Gastroesophageal sphincter (tissue), 4 donors: ENCODE measurements at places on chromosomes 7 and 10.

- H3K27me3 ChIP-seq = peaks cover 33% of the 10 kb centered on the region
- no peak overlapping the region for H3K27ac ChIP-seq
- no peak for ATAC-seq
- no peaks in the 10 kb centered on the region for H3K36me3 ChIP-seq
- no peaks in the 10 kb centered on the region for H3K4me1 ChIP-seq
- no peak overlapping the region for H3K4me3 ChIP-seq
Observed at GRCh38 chr7:156156734-156157408, 344.6 kb upstream of the SHH start.

DNA sequence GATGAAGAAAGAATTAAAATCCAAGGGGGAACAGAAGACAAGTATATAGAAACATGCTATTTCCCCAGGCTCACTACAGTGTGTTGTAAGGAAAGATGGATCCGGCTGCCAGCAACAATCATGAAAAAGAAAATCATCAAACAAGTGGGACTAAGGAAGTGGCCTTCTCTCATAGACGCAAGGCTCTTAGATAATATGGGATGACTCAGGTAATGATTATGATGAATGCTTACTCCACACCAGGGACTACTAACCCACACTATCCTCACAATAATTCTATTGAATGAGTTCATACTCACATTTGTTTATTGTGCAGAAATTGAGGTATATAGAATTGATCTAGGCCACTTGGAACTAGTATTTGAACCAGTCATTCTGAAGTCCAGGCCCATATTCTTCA lies 111.2 kb upstream of the BET1 start:
- no peaks in the 10 kb centered on the region for H3K36me3 ChIP-seq
- no peaks in the 10 kb centered on the region for H3K27me3 ChIP-seq
- no peak for ATAC-seq
- no peak overlapping the region for H3K4me3 ChIP-seq

DNA sequence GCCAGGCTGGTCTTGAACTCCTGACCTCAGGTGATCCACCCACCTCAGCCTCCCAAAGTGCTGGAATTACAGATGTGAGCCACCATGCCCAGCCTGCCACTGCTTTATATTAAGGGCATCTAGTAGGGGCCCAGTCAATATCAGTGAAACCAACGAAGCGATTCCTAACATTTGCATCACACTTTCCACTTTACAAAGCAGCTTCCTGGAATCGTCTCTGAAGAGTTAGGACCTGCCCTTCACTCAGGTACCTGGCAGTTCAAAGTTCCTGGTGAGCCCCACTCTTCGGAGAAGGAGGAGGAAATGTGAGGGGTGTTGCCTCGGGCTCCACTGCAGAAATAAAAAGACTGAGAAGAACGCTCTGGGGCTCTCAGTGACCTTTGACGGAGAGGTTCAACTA lies 31.1 kb upstream of the EZH2 start:
- no peaks in the 10 kb centered on the region for H3K4me1 ChIP-seq
- no peak overlapping the region for H3K4me3 ChIP-seq
- ATAC-seq = no peak
- H3K27me3 ChIP-seq = peaks cover 3% of the 10 kb centered on the region
- H3K27ac ChIP-seq = no peak overlapping the region

- H3K27ac ChIP-seq = no peak overlapping the region
- H3K4me1 ChIP-seq = peaks cover 13% of the 10 kb centered on the region
- no peak overlapping the region for H3K4me3 ChIP-seq
Observed at GRCh38 chr10:71234970-71235685, 22.8 kb downstream of the UNC5B start.

DNA sequence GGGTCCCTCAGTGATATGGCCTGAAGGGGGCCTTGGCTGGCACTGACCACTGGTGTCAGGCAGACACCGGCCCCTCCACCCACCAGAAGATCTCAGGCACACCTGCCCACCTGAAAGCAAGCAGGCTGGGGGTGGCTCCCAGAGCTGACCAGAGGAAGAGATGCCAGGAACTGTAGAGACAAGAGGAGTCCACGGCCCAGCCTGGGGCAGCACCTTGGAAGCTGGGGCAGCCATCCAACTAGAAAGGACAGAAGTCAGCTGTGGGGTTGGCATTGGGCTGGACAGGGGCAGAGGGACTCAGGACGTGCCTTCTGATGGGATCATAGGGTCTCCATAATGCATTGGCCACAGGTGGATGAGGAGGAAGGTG lies 144.3 kb downstream of the ZNF248 start:
- H3K4me3 ChIP-seq = no peak overlapping the region
- no peak overlapping the region for H3K27ac ChIP-seq
- no peaks in the 10 kb centered on the region for H3K36me3 ChIP-seq
- peaks cover 4% of the 10 kb centered on the region for H3K4me1 ChIP-seq

- no peaks in the 10 kb centered on the region for H3K4me1 ChIP-seq
- ATAC-seq = no peak
- H3K27me3 ChIP-seq = no peaks in the 10 kb centered on the region
- H3K4me3 ChIP-seq = no peak overlapping the region
Observed at GRCh38 chr10:33201971-33202370, 132.5 kb downstream of the NRP1 start.

DNA sequence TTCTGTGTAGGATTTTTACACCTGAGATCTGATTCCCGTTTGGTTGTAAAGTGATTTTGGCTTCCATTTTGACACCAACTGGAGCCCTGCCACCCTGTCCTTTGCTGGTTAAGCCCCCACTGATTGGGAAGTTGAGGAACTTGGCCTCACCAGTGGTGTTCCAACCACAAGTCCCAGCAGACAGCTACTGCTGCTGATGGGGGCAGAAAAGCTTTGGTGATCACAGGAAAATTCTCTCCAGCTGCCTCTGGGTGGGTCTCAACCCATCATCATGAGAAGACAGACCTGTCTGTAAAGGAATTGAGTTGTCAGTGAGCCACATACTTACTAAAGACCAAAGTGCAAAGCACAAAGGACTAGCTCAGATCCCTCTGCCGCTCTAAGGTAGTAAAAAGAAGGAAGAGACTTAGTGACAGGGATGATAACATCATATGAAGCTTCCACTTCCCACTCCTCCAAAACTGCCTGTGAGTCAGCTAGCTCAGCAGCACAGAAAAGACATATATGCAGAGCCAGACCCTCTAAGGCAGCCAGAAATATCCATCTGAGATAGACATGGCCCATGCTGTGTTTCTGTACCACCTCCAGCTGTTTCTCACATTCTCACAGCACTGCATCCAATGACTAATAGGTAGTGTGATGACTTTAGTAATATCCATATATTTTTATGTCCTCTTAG lies 22.4 kb upstream of the LRRC17 start:
- H3K36me3 ChIP-seq = no peaks in the 10 kb centered on the region
- H3K4me3 ChIP-seq = no peak overlapping the region
- ATAC-seq = no peak
- H3K27ac ChIP-seq = peak overlapping the region; percentile 36
- no peaks in the 10 kb centered on the region for H3K27me3 ChIP-seq

- ATAC-seq = no peak
- no peak overlapping the region for H3K27ac ChIP-seq
- H3K27me3 ChIP-seq = no peaks in the 10 kb centered on the region
Observed at GRCh38 chr7:18330548-18330947, 165.0 kb upstream of the HDAC9 start.

DNA sequence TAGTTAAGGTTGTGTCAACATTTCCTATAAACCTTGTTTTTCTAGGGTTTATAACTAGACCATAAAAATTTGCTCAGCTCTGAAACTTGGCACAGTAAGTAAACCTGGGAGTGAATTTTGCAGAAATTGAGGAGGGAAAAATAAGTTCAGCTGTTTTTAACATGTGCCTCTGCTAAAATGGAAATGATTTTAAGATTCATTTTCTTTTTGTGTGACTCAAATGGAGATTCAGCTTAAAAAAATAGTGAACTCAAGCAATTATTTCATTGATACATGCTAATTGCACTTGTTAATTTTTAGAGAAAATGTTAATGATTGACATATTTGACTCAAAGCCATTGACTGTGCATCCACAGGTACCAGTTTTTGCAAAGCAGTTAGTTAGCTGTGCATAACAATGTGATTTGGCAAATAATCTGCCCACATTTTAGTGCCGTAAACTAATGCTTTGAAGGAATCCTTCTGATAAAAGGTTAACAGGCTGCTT lies 68.5 kb upstream of the ZNF438 start:
- no peak for ATAC-seq
- H3K36me3 ChIP-seq = no peaks in the 10 kb centered on the region
- no peak overlapping the region for H3K27ac ChIP-seq
- H3K27me3 ChIP-seq = no peaks in the 10 kb centered on the region
- H3K4me3 ChIP-seq = no peak overlapping the region

DNA sequence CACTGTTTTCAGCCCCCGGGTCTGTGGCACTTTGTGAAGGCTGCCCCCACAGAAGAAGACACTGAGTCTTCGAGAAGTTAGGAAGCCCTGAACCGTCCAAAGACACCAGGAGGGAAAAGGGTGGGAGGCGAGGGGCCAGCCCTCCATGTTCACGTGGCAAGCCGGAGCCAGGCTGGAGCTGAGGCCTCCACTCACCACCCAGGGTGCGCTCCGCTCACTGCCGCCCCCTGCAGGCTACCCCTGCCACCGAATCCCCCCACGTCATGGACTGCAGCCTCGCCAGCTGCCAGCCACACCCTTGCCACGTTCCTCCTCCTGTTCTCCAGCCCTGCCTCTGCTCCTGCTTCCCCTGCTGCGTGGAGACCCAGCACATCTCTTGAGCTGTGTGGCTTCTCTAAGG lies 59.0 kb upstream of the EN2 start:
- no peak for ATAC-seq
- H3K4me1 ChIP-seq = no peaks in the 10 kb centered on the region
- H3K27me3 ChIP-seq = peaks cover 91% of the 10 kb centered on the region
- no peak overlapping the region for H3K4me3 ChIP-seq
- no peaks in the 10 kb centered on the region for H3K36me3 ChIP-seq

- H3K27ac ChIP-seq = no peak overlapping the region
- no peaks in the 10 kb centered on the region for H3K36me3 ChIP-seq
- no peak for ATAC-seq
Observed at GRCh38 chr10:2122431-2123124, 385.3 kb upstream of the ADARB2 start.

GRCh38 chr7:146861701-146862100 lies 745.1 kb downstream of the CNTNAP2 start:
- ATAC-seq = no peak
- no peak overlapping the region for H3K27ac ChIP-seq
- no peaks in the 10 kb centered on the region for H3K27me3 ChIP-seq

GRCh38 chr10:97961945-97962344 lies 68.5 kb downstream of the CRTAC1 start:
- no peak overlapping the region for H3K27ac ChIP-seq
- H3K27me3 ChIP-seq = peaks cover 74% of the 10 kb centered on the region
- no peak overlapping the region for H3K4me3 ChIP-seq
- H3K36me3 ChIP-seq = no peaks in the 10 kb centered on the region
- no peak for ATAC-seq
- H3K4me1 ChIP-seq = no peaks in the 10 kb centered on the region

GRCh38 chr10:60446070-60446833 lies 56.6 kb upstream of the ANK3 start:
- H3K4me1 ChIP-seq = no peaks in the 10 kb centered on the region
- ATAC-seq = no peak
- H3K27me3 ChIP-seq = no peaks in the 10 kb centered on the region
- no peaks in the 10 kb centered on the region for H3K36me3 ChIP-seq
- H3K4me3 ChIP-seq = no peak overlapping the region

DNA sequence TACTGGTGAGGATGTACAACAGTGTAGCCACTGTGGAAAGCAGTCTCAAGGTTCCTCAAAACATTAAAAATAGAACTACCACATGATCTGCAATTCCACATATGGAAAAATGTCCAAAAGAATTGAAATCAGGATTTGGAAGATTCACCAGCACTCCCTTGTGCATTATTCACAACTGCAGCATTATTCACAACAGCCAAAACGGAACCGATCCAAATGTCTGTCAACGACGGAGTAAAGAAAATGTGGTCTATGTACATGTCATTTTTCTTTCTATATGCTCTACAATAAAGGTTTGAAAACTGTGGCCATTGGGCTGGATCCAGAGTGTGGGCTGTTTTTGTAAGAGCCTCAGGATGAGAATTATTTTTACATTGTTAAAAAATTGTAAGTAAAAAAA lies 1206.1 kb upstream of the CELF2 start:
- H3K4me1 ChIP-seq = no peaks in the 10 kb centered on the region
- ATAC-seq = no peak
- no peaks in the 10 kb centered on the region for H3K36me3 ChIP-seq
- no peak overlapping the region for H3K4me3 ChIP-seq
- H3K27ac ChIP-seq = no peak overlapping the region

- no peak for ATAC-seq
- no peaks in the 10 kb centered on the region for H3K4me1 ChIP-seq
- no peak overlapping the region for H3K27ac ChIP-seq
Observed at GRCh38 chr10:133180192-133180964, 20.4 kb downstream of the KNDC1 start.

DNA sequence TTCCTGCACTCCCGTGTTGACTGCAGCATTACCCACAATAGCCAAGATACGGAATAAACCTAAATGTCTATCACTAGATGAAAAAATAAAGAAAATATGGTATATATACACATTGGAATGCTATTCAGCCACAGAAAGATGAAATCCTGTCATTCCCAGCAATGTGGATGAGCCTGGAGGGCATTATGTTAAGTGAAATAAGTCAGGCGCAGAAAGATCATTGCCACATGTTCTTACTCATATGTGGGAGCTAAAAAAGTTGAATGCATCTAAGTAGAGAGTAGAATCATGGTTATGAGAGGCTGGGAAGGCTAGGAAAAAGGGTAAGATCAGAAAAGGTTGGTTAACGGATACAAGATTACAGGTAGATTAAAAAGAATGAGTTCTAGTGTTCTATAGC lies 219.1 kb upstream of the MKI67 start:
- ATAC-seq = no peak
- H3K4me1 ChIP-seq = no peaks in the 10 kb centered on the region
- no peak overlapping the region for H3K4me3 ChIP-seq
- H3K27me3 ChIP-seq = peaks cover 1% of the 10 kb centered on the region

DNA sequence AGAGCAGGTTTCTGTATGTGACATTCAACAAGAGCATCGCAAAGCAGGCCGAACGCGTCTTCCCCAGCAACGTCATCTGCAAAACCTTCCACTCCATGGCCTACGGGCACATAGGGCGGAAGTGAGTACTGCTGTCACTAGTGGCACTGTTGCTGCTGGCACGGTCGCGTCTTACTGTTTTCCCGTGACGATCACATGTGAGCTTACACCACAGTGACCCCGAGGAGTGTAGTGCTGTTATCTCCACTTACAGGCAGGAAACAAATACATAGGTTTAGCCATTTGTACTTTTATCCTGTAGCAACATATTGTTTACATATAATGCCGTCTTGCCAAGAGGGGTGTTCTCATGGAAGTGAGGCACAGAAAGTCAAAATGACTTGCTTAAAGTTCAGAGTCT lies 25.4 kb downstream of the FBH1 start:
- peaks cover under 1% of the 10 kb centered on the region for H3K4me1 ChIP-seq
- H3K36me3 ChIP-seq = peaks cover 100% of the 10 kb centered on the region
- ATAC-seq = no peak
- H3K4me3 ChIP-seq = no peak overlapping the region
- H3K27me3 ChIP-seq = no peaks in the 10 kb centered on the region

- H3K36me3 ChIP-seq = no peaks in the 10 kb centered on the region
- H3K4me1 ChIP-seq = no peaks in the 10 kb centered on the region
- H3K4me3 ChIP-seq = no peak overlapping the region
- no peaks in the 10 kb centered on the region for H3K27me3 ChIP-seq
- H3K27ac ChIP-seq = no peak overlapping the region
Observed at GRCh38 chr10:118817328-118818068, 62.7 kb upstream of the CACUL1 start.
